Testis (tissue), 5 donors: ENCODE measurements at places on chromosomes 1 and 21. TPM values are rescaled to one million over a fixed set of nuclear protein-coding genes. Genes with fewer than 3 reads are reported as not detected.
A peak's percentile ranks its signal among the peaks of the same experiment; 100 is the strongest.

GRCh38 chr1:32885676-32886003, 651 bp upstream of the HPCA start:
- peaks cover 4% of the 10 kb centered on the region for H3K4me1 ChIP-seq
- no peak overlapping the region for H3K4me3 ChIP-seq
- no peaks in the 10 kb centered on the region for H3K27me3 ChIP-seq
- no peak for DNase-seq
- H3K36me3 ChIP-seq = no peaks in the 10 kb centered on the region
- no peak overlapping the region for H3K27ac ChIP-seq

DNA sequence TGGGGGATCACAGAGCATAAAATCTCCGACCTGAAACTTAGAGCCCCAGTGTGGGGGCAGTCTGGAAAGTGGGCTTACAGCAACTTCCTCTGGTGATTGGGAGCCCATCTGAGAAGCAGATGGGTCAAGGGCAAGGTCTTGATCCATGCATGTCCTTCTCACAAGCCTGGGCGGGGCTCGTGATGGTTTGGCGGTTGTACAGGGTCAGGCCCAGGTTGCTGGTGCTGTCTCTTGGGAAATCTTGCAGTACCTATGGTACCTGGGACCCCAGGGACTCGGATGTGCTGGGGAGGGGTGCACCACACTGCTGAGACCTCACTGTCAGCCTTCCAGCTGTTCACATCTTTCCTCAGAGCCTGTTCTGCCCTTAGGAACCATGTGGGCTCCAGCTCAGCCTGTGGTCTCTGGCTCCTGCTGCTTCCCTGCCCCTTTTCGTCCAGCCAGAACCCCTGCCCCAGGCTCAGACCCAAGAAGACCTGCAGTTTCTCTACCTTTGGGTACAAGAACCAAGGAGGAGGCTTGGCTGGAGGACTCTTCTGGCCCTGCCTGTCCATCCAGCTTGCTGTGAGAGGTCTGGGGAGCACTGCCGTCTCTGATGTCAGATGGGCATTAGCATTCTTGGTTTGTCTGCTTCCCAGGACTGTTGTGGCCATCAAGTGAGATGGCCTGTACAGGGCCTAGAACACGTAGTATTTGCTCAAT, 24.5 kb downstream of the WNT4 start:
- peaks cover 16% of the 10 kb centered on the region for H3K4me1 ChIP-seq
- H3K4me3 ChIP-seq = no peak overlapping the region
- no peaks in the 10 kb centered on the region for H3K27me3 ChIP-seq
- no peak for DNase-seq
- H3K27ac ChIP-seq = no peak overlapping the region

DNA sequence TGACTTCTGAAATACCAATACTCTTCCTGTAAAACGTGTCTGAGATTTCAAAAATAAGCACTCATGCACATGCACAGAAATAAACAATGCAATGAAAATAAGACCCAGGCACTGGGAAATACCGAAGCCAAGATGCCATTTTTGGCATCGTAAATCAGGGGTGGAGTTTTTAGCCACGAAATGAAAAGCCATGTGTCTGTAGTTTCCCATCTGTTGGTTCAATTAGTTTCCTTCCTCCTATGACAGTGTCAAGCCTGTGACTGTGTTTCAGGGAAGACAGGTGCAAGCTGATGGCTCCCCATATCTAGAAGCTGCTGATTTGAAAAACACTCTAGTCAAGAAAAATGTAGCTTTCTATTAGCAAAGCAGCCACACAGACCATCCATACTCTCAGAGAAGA, 480.4 kb upstream of the CAMK1G start:
- DNase-seq = no peak
- no peaks in the 10 kb centered on the region for H3K4me1 ChIP-seq
- no peaks in the 10 kb centered on the region for H3K27me3 ChIP-seq
- H3K36me3 ChIP-seq = no peaks in the 10 kb centered on the region
- H3K4me3 ChIP-seq = no peak overlapping the region

- no peak overlapping the region for H3K27ac ChIP-seq
- no peaks in the 10 kb centered on the region for H3K27me3 ChIP-seq
- no peaks in the 10 kb centered on the region for H3K36me3 ChIP-seq
- H3K4me1 ChIP-seq = no peaks in the 10 kb centered on the region
These were observed 190.7 kb upstream of the MAP1LC3C start for GRCh38 chr1:242189591-242189990.

- no peaks in the 10 kb centered on the region for H3K36me3 ChIP-seq
- H3K4me3 ChIP-seq = no peak overlapping the region
- no peak overlapping the region for H3K27ac ChIP-seq
- H3K4me1 ChIP-seq = no peaks in the 10 kb centered on the region
These were observed 193.0 kb downstream of the CACNA1E start for GRCh38 chr1:181676269-181676668.

DNA sequence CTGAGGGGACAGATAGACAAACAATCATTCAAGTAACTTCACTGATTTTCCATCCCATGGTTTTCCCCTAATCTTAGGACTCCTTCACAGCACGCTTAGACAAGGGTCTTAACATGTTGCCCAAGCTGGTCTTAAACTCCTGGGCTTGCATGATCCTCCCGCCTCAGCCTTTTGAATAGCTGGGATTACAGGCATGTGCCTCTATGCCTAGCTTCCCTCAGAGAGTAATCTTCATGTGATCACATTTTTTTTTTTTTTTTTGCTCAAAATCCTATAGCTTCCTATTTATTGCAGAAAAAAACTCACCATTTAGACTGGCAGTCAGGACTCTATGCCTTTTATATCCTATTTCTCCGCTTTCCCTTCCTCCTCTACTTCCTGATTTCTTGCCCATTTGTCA, 90.4 kb upstream of the DPH5 start:
- no peaks in the 10 kb centered on the region for H3K4me1 ChIP-seq
- H3K27me3 ChIP-seq = no peaks in the 10 kb centered on the region
- no peak overlapping the region for H3K4me3 ChIP-seq
- no peak for DNase-seq
- H3K36me3 ChIP-seq = no peaks in the 10 kb centered on the region

DNA sequence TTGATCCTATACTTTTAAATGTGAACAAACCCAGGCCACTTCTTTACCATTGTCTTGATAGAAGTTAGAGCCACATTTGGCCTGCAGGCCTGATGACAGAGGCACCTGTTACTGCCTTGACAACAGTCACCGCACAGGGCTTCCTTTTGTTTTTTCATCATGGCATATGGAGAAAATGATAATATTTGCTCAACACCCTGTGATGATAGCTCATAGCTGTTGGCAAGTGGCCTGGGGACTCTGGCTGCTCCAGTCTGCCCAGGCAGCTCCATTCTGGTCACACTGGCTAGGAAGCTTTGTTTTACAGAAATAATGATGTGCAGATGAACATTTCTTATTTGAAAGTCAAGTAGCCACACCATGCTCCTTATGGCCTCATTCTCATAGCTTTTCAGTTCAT, 89.6 kb upstream of the GPR88 start:
- no peak overlapping the region for H3K27ac ChIP-seq
- H3K36me3 ChIP-seq = no peaks in the 10 kb centered on the region
- no peak for DNase-seq

DNA sequence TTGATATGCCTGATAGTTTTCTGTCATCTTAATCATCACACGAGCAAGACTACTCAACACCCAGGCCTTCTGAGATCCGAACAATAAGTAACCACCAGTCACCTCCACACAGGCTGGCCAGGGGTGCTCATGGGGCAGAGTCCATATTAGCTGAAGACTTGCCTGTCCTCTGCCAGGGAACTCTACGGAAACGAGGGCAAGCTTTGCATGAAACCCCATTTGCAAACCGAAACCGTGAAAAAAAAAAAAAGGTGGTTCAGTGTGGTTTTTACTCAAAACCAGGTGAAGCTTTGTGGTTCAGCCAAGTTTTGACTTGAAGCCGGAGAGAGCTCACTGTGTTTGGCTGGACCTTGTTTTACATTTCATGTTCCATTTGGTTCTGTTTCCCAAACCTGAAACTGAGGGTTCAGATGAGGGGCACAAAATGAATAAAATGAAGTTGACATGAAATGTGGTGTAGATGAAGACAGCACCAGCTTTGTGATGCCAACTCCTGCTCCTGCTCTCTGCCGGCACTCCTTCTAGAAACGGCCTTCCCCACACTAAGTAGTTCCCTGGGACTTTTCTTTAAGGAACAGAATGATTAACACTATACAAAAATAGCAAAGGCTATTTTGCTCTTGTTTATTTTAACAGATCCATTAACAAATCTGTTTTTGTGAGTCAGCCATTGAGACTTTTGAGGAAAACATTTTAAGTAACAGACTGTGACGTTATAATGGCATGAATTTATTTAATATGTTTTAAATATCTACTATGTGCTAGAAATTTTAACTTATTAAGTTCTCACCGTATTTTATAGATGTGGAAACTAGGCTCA, 74.7 kb downstream of the RUNX1 start:
- no peak overlapping the region for H3K4me3 ChIP-seq
- no peak for DNase-seq
- H3K27me3 ChIP-seq = no peaks in the 10 kb centered on the region
- H3K4me1 ChIP-seq = no peaks in the 10 kb centered on the region
- H3K27ac ChIP-seq = no peak overlapping the region

DNA sequence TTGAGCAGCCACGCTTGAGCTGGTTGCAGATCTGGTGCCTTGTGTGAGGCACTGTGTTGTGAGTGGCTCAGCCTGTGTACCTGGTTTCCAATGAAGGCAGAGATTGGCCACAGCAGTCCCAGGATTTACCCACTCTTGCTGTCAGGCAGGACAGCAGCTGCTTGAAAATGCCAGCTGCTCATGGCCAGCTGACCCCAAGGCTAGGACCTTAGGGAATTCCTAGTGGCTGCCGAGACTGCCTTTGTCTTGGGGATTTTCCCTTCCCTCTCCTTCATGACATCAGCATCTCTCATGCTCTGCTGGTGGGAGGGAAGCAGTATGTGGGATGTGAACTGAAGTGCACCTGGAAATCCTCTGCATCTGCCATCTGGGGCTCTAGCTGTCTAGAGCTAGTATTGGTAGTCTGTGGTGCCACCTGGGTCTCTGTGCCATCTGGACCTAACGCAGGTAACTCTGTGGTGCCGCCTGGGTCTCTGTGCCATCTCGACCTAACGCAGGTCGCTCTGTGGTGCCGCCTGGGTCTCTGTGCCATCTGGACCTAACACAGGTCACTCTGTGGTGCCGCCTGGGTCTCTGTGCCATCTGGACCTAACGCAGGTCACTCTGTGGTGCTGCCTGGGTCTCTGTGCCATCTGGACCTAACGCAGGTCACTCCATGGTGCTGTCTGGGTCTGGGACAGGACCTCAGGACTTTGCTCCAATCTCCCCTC, 3.8 kb upstream of the LRRC47 start:
- H3K27me3 ChIP-seq = no peaks in the 10 kb centered on the region
- DNase-seq = no peak
- no peak overlapping the region for H3K27ac ChIP-seq

DNA sequence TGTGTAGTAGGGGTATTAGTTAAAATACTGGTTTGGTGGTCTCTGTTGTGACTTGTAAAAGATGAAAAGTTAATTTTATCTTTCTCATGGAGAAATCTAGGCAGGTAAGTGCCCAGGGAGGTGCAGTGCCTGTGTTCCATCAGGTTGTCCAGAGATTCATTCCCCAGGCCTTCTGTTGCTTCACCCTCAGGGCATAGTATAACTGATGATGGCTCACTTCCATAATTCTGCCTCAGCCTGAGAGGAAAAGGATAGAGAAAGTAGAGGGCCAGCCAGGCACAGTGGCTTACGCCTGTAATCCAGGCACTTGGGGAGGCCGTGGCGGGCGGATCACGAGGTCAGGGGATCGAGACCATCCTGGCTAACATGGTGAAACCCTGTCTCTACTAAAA, 153.9 kb downstream of the FMN2 start:
- H3K36me3 ChIP-seq = no peaks in the 10 kb centered on the region
- no peak for DNase-seq
- H3K27ac ChIP-seq = no peak overlapping the region
- no peak overlapping the region for H3K4me3 ChIP-seq
- H3K4me1 ChIP-seq = no peaks in the 10 kb centered on the region
- no peaks in the 10 kb centered on the region for H3K27me3 ChIP-seq

DNA sequence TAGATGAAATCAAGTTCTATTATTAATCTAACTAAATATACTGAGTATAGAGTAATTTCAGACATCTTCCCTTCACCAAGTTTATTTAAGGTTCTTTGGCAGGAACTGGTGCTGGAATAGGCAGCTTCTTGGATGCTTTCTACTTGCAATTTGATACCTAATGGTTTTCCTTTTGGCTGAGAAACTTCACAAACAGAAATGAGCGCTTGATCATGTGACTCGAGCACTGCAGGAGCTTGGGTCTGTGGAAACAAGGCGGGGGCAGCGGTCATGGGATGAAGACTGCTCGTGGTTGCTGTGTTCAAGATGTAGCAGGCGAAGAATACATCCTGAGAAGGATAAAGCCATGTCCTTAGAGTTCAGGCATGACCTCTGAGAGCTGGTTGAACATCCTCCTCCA, 136.8 kb downstream of the PTPRC start:
- no peak overlapping the region for H3K4me3 ChIP-seq
- DNase-seq = no peak

DNA sequence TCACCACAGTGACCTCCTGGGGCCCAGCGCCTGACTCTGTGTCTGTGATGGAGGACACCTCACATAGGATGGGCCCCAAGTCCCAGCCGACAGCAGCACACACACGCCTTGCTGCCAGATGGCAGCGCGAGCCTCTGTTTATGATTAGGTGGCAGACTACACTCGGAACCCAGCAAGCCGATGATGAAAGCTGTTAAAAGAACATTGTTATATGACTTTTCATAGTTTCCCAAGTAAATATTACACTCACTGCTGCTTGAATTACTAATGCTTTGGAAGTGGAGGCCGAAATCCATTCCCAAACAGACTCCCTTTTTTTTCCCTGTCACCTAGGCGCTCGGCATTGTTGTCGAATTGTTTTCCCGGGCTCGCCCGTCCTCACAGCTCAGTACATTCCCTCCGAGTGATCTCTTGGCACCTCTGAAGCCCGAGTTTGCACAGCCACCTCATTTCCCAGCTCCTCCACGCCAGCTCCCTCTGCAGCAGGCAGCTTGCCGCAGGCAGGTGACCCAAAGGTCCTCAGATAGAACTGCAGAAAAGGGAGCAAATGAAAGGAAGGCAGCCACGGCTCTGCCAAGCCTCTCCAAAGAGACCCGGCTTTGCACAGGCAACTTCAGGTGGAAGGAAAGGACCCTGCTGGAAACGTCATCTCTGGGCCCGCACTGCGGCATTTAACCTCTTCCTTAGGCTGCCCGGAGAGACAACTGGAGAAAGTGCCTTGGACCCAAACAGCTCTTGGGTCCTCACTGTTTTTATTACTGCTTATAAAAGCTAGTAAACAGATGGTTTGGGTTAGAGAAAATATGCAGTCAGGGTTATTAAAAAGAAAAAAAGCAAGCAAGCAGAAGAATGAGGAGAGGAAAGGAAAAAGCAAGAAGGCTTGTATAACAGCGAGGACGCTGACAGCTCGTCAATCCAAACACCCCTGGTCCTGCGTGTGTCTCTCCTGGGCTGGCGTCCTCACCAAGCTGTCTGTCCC, 72.2 kb upstream of the SLC25A33 start:
- no peak overlapping the region for H3K27ac ChIP-seq
- DNase-seq = peak; percentile 24
- no peaks in the 10 kb centered on the region for H3K27me3 ChIP-seq
- no peak overlapping the region for H3K4me3 ChIP-seq
- H3K4me1 ChIP-seq = no peaks in the 10 kb centered on the region
- no peaks in the 10 kb centered on the region for H3K36me3 ChIP-seq

The DNASE2B gene
- 0.31 TPM for total RNA-seq

The SNX7 gene
- total RNA-seq = 36.2 TPM

The CCDC181 gene
- 14.2 TPM for total RNA-seq

The SLC44A5 gene
- total RNA-seq = 4.9 TPM

The AGRN gene
- total RNA-seq = 108 TPM

The AMY1A gene
- not detected for total RNA-seq

The NMNAT2 gene
- 45.7 TPM for total RNA-seq

The SH2D2A gene
- 3.1 TPM for total RNA-seq

The ANKRD13C gene
- 21.7 TPM for total RNA-seq

The HSD11B1 gene
- total RNA-seq = 18.0 TPM

The ZBTB8B gene
- total RNA-seq = 0.50 TPM

The ARHGEF16 gene
- total RNA-seq = 25.7 TPM

The TEX38 gene
- 150 TPM for total RNA-seq

The C1orf226 gene
- total RNA-seq = 7.5 TPM
